ENCODE measurements at places on chromosomes 2 and 18. TPM values are rescaled to one million over a fixed set of nuclear protein-coding genes. Genes with fewer than 3 reads are reported as not detected.

DNA sequence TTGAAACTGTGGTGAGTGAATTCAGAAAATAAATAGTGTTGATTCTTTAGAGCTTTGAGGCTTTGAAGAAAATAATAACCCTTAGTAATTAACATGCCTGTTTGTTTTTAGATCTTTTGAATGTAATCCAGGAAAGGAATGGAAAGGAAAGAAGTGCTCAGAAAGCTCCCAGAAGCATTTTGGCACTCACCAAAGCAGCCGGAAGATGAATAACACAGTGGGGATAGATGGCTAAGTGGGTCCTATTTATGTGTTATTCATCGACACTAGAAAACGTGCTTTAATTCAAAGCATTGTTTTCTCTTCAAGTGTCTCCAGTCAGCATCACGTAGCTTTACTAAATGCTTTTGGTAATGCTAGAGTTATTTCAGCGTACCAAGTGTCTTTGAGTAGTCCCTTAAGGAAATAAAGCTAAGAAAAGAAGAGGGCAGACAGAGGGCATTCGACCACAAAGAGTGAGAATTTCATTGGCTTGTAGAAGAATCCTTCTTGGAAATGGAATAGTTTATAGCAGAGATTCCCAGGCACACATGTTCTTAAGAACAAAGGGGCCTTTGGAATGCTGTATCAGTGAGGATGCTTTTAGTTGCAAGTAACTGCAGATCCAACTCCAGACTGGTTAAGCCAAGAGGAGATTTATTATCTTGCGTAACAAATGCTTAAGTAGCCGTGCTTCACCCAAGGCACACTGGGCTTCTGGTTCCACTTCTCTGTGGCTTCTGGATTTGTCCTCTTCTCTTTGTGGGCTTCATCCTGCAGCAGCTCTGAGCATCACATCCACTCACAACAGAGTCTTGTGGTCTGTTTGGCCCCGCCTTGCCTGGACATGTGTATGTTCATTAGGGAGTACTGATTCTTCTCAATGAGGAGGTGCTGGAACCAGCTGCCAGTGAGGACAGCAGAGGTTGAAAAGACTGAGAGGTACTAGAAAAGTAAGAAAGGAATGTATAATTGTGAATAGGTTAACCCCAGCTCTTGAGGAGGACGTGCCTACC is 63.6 kb upstream of the LTBP1 start:
- H3K4me1 ChIP-seq: no peaks in the 10 kb centered on the region
- H3K27me3 ChIP-seq: no peaks in the 10 kb centered on the region
- no peak for DNase-seq
- H3K27ac ChIP-seq: no peak overlapping the region
- no peak overlapping the region for H3K4me3 ChIP-seq

The RGPD3 gene
- 13.9 TPM for total RNA-seq

The TBR1 gene
- total RNA-seq: 2.4 TPM

The GREB1 gene
- total RNA-seq: 136 TPM

DNA sequence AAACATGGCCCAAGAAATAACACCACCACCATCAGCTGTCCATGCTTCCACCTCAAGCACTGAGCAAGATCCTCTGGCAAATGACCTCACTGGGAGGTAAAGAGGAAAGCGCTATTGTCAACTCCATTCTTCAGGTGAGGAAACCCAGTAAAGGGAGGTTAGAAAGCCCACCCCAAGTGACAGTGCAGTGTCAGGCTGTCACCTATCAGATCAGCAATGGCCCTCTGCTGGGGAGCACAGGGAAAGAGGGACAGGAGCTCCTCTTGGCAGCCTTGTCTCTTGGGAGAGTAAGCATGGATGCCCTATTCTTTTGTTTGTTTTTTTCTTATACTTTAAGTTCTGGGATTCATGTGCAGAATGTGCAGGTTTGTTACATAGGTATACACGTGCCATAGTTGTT is 104.3 kb upstream of the DAPL1 start:
- no peak overlapping the region for H3K4me3 ChIP-seq
- H3K4me1 ChIP-seq: peaks cover 9% of the 10 kb centered on the region
- no peak overlapping the region for H3K27ac ChIP-seq
- no peaks in the 10 kb centered on the region for H3K36me3 ChIP-seq
- H3K27me3 ChIP-seq: no peaks in the 10 kb centered on the region

- no peaks in the 10 kb centered on the region for H3K4me1 ChIP-seq
- no peak overlapping the region for H3K27ac ChIP-seq
Observed at GRCh38 chr18:25805939-25806338, 284.5 kb downstream of the SS18 start.

GRCh38 chr2:53353135-53354114 is 414.2 kb upstream of the CHAC2 start:
- H3K4me3 ChIP-seq: no peak overlapping the region
- no peaks in the 10 kb centered on the region for H3K27me3 ChIP-seq
- H3K4me1 ChIP-seq: no peaks in the 10 kb centered on the region
- H3K36me3 ChIP-seq: no peaks in the 10 kb centered on the region

DNA sequence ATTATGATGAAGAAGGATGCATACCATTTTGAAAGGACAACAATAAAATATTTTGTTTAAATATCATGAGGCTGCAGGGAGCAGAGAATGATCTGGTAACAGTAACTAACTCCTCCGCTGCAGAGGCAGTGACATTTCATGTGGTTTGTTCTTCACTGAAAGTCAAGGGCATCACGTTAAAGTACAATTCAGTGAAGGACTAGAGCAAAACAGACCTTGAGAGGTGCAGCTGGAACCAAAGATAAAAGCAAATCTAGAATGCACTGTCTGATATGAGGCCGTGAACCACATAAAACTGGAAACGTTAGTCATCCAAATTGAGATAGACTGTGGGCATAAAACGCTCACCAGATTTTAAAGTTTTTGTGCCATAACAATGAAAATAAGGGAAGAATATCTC is 522.9 kb upstream of the TNP1 start:
- H3K27ac ChIP-seq: no peak overlapping the region
- H3K27me3 ChIP-seq: no peaks in the 10 kb centered on the region
- H3K4me3 ChIP-seq: no peak overlapping the region
- peak; percentile 81 for DNase-seq

DNA sequence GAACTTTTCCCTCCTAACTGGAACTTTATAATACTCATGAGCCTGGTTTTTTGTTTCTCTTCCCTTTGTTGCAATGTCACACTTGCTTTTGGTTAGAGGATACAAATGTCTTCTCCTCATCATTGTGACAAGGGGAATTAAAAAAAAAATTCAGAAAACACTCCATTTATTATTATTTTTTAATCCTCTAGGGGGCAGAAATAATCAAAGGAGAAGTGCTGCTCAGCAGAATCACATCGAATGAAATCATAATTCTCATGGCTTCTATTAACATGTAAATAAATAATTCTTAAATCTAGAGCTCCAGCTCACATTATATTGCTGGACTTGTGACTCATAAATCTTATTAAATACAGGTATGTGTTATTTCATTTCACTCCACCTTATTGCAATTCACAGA is 273.8 kb downstream of the TRIB2 start:
- no peak for DNase-seq
- no peak overlapping the region for H3K27ac ChIP-seq
- H3K4me3 ChIP-seq: no peak overlapping the region
- no peaks in the 10 kb centered on the region for H3K36me3 ChIP-seq
- no peaks in the 10 kb centered on the region for H3K27me3 ChIP-seq
- H3K4me1 ChIP-seq: no peaks in the 10 kb centered on the region

The ERFE gene
- total RNA-seq: 9.5 TPM

The UPP2 gene
- 0.16 TPM for total RNA-seq

The KCNE4 gene
- total RNA-seq: 2.5 TPM

All from testis (tissue), 5 donors.